IPS-NIHi11 (cell line): ENCODE measurements at places on chromosomes 6 and 20.

GRCh38 chr6:156869980-156870398 lies 92.8 kb downstream of the ARID1B start:
- DNase-seq, result peak; percentile 43

- no peak for DNase-seq
Observed at GRCh38 chr20:62008643-62009183, 57.0 kb downstream of the TAF4 start.

GRCh38 chr6:20137240-20137639 lies 75.0 kb downstream of the MBOAT1 start:
- DNase-seq, result no peak

DNA sequence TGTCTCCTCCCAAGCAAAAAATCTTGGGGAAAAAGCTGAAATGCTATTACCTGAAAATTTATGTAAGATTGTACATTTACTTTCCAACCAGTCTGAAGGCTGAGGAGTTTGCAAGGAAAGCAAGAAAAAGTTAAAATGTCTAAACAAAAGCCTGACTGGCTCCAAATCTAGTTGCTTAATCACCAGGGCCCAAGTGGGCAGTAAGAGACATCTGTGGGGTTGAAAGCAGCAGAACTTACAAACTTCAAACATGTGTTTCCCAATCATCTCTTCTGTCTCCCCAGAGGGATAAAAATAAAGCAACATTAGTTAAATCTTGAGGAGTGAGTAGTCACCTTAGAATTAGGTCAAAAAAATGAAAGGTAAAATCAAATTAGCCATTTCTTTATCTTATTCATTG lies 98.6 kb downstream of the OGFRL1 start:
- no peak for DNase-seq

- DNase-seq, result no peak
Observed at GRCh38 chr20:17172836-17173516, 53.9 kb upstream of the PCSK2 start.

DNA sequence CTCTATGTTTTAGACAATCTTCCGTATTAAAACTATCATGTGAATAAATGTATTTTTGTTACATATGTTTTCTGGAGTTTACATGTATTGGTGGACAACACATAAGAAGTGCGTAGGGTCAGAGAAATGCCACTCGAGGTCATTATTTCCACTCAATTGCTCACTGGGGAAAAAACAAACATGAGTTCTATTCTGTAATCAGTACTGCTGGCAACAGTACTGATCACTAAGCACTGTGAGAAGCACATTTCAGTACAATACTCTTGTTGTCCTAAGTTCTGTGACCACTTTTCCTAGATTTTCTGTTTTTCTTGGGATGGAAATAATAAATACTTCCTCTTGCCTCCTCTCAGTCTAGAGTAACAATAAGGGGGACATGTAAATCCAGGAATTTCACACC lies 44.5 kb downstream of the UST start:
- no peak for DNase-seq

DNA sequence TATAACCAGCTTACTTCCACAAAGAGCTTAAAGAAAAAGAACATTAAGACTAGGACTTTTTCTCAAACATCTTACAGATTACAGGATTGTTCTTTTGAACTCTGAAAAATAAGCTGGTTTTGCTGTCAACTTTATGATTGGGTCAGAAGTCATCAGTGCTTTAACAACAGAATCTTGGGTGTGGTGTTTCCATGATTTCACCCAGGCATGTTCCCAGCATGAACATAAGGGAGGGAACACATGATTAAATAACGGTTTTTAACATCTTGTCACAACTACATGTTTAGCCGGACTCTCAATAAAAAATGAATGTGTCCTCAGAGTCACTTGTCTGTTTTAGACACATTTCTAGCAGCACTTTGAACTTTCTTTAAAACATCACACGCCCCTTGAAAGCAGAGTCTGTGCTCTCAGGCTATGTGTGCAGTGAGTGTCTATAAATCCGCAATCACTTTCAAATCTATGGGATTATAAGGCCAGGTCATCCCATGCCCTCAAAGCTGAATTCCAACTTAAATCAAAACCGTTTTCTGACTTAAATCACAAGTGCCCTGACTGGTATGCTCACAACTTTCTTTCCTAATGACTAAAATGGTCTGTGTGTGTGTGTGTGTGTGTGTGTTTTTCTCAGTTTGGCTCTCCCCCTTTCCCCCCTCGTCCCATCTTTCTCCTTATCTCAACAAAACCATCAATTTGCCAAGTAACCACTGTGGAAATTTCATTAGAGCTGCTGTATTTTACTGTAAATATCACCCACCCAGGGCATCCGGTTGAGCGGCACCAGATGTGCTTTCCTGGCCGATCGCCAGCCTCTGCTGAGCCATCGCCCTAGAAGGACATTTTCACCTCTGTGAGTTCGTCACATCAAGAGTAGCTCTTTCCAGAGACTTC lies 216.8 kb upstream of the DTNBP1 start:
- DNase-seq, result no peak

- DNase-seq, result no peak
Observed at GRCh38 chr6:130906736-130907381, 79.7 kb downstream of the SMLR1 start.

DNA sequence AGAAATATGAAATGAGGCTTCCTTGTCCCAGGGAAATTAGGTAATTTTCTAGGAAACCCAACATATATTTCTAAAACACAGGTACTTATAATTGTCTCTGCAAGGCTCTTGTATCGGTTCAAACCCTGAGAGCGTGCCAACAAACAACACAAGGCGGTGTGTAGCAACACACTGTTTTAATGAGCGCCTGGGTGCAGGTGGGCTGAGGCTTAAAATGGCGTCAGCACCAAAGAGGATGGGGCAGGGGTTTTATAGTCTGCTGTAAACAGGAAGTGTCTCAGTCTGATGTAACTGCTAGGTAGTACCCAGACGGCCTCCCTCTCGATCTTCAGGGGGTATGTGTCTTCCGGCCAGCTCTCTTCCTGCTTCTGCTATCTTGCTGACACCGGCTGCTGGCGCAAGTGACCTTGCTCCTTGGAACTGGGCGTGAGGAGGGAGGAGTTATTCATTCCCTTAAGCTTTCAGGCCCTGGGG lies 69.7 kb downstream of the EPB41L2 start:
- no peak for DNase-seq

GRCh38 chr6:4974962-4975361 lies 28.9 kb downstream of the RPP40 start:
- no peak for DNase-seq

DNA sequence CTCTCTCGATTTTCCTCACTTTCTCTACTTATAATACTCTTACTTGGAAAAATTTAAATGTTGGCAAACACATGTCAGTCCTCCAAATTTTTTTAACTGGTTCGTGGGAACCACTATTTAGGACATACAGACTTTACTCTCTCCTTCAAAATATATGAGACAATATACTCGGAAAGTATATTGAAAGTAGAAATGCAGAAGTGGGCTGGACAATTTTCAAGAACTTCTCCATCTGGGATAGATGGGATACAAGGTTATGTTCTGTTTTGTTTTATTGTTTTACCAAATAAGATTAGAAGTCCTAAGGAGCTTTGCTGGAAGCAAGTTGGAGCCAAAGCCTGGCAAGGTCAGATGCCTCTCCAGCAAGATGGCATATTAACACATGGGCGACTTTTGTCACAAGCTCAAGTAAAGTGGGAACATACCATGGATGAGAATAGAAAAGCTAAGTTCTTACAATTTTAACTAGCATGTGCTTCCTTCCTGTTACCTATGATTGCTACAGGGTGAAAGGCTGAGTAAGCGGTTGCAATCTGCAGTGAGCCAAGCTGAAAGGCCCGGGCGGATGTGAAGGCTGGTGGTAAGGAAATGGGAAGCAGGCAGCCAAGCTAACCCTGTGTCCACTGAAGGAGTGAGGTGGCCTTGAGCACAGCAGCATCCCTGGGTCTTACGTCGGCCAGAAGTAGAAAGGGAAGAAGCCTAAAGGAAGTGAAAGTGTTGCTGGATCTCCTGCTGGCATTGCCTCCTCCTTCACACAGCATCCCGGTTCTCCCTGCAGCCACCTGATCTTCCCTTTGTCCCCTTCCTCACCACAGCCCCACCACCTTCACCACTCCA lies 7.1 kb downstream of the MAP3K5 start:
- DNase-seq, result no peak

DNA sequence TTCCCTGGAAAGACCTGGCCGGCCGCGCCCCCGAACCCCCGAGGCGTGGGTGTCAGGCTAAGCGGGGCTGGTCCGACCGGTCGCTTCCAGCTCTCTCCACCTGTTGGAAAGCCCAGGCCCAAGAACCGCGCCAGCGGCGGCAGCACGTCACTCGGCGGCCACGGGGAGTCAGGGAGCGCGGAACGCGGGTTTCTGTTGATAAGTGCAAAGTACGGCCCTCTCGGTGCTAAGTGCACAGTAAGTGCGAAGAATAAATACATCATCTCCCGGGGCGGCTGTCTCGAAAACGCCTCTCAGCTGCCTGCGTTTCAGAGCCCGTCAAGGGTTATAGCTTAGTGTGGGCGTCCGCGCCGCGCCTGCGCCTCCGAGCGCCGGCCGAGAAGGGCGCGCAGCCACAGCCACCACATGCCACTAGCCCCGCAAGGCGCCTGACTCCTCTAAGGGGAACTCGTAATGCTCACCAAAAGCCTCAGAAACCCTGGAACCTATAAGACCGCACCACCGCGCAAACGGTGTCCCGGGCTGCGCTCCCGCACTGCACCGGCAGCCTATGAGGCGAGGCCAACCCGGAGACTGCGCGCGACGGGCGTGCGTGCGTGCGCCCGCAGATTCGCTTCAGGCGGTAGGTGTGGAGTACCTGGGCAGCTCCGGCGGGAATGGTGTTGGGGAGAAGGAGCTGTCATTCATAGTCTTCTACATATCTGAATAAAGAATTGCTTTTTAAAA lies 9.2 kb upstream of the TBX18 start:
- peak; percentile 35 for DNase-seq

- DNase-seq, result no peak
Observed at GRCh38 chr6:116444575-116444974, 16.6 kb upstream of the CALHM6 start.

DNA sequence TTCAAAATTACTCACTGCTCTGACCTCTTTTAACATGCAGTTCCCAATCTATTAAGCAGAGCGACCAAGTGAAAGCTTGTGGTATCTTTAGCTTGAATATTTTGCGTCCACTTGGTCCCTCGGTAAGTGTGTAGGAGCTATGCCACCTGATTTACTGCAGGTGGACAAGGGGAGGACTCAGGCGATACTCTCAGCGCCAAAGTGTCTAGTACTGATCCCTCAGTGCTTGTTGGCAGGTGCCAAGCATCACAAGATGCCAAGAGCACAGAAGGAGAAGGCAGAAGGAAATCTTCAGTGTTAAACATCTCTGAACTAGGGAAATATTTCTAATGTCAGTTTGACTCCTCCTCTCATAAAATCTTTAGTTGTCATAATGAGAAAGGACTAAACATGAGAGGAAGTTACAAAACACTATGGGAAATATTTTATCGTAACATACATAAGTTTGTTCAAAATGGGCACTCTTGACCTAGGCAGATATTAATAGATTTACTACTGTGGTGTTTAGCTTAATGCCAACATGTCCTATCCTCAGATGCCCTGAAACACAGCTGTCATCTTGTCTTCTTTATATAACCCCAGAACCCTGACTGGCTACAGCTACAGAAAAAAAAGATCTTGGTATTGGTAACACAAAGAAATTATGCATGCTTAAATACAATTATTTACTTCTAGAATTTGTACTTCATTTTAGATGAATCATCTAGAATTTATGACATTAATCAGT lies 19.5 kb downstream of the NHLRC1 start:
- DNase-seq, result no peak

DNA sequence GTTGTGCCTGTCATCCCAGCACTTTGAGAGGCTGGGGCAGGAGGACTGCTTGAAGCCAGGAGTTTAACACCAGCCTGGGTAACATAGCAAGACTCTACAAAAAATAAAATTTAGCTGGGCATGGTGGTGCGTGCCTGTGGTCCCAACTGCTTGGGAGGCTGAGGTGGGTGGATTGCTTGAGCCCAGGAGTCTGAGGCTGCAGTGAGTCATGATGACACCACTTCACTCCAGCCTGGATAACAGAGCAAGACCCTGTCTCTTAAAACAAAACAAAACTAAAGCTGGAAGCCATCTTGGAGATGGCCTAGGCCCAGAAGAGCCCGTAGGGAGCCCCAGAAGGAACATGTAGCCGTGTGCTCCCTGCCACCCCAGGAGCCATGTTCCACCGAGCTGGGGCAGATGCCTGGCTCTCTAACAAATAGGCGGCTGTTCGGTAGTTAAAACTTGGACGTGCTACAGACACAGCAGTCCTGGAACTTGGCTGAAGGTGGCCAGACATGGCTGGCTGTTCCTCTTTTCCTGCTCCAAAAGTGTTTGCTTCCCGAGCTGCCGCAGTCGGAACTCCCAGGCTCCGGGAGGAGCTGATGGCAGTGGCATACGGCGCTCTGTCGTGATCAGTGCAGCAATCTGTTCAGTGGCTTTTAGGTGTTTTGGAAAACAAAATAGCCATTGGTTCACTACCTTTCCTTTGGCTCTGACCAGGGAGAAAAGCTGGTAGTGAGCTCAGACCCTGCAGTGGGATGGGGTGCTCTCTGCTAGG lies 37.0 kb downstream of the DYNLT1 start:
- DNase-seq, result no peak

- DNase-seq, result no peak
Observed at GRCh38 chr20:20786428-20786827, 74.0 kb upstream of the RALGAPA2 start.

- no peak for DNase-seq
Observed at GRCh38 chr20:53849471-53850059, 220.8 kb downstream of the BCAS1 start.

GRCh38 chr6:45487645-45488044 lies 109.9 kb upstream of the SUPT3H start:
- DNase-seq, result no peak

- DNase-seq, result no peak
Observed at GRCh38 chr6:24763578-24763977, 11.2 kb upstream of the GMNN start.

- peak; percentile 50 for DNase-seq
Observed at GRCh38 chr20:64083804-64084684, at the start of gene LKAAEAR1. Gene LKAAEAR1 (minus strand): TSS chr20:64084398. CDS start chr20:64084219, 179 bp downstream.

DNA sequence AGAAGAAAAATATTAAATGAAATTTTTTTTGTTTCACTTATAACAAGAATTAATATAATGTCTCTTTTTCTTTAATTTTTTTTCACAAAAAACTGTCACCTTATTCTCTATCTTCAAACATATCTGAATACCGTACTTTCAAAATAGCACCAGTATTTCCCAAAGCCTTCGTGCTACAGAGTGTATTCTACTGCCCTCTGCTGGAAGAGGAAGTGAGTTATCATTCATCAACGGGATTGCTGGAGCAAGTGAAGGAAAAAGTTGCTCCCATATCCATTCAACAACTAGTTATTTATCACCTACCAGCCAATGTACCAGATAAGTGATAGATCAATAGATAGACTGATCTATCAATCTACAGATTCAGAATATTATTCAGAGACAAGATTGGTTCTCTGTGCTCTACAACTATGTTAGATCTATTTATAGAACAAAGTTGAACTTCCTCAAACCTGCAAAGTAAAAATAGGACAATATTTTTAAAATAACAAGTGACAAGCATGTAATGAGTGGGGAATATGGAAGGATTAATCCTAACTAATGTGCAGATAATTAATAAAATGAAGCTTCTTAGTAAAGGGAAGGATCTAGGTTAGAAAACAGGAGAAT lies 26.7 kb upstream of the TFAP2B start:
- DNase-seq, result peak; percentile 56

GRCh38 chr20:56587307-56588041 lies 41.6 kb upstream of the TFAP2C start:
- no peak for DNase-seq

- peak; percentile 88 for DNase-seq
Observed at GRCh38 chr20:46132705-46133120, 14.6 kb downstream of the CD40 start.

GRCh38 chr6:111417946-111418345 lies 65.1 kb downstream of the REV3L start:
- no peak for DNase-seq

GRCh38 chr20:10710991-10711775 lies 37.4 kb upstream of the JAG1 start:
- DNase-seq, result no peak
